ENCODE measurements at places on chromosomes 11 and 22.

GRCh38 chr22:47550524-47551430 is 788.3 kb downstream of the TBC1D22A start:
- no peak for DNase-seq

GRCh38 chr22:43571181-43571580 is 159.4 kb downstream of the MPPED1 start:
- no peak for DNase-seq

GRCh38 chr11:2687223-2687530 is 12.6 kb downstream of the KCNQ1OT1 start:
- DNase-seq, result no peak

GRCh38 chr22:36580371-36580770 is 51.4 kb upstream of the EIF3D start:
- no peak for DNase-seq

GRCh38 chr11:70915158-70915985 is 337.0 kb downstream of the SHANK2 start:
- no peak for DNase-seq

- DNase-seq, result no peak
Measured at GRCh38 chr11:120996973-120997372, 26.9 kb upstream of the TBCEL start.

DNA sequence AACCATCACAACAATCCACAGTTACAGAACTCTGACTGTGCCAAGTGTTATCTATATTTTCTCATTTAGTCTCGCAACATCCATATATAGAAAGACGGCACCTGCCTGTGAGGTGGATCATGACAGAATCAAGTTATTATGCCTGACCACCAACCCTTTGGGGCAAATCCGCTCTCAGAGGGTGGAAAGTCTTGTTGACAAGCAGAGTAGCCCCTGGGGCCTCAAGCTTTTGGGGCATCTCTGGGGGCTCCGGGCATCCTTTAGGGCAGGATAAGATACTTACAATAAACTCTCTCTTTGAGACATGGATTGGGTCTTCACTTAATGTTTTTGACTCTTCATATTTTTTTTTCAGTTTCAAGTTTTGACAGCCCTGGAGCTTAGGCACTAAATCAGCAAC is 150.5 kb upstream of the NAV2 start:
- no peak for DNase-seq

- no peak for DNase-seq
Measured at GRCh38 chr11:77065878-77066228, 918 bp upstream of the CAPN5 start.

DNA sequence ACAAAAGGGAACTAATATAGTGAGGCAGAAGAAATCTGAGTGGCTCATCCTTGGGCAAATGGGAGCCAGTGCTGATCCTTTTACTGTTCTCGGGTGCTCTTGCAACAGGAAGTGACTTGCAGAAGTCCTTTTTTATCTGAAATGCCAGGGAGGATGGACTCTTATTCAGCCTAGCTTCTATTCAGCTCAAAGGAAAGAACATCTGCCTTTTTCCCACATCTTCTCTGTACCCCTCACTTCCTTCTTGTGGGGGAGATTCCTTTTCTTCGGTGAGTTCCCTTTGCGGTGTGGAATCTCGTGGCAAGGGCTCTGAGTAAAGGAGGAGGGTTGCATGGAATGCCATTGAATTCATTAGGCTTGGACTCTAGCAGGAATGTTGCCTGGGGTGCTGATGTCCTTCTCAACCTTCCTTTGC is 76.2 kb downstream of the ZBTB16 start:
- no peak for DNase-seq

- no peak for DNase-seq
Measured at GRCh38 chr11:12001186-12001585, 7.2 kb downstream of the DKK3 start.

DNA sequence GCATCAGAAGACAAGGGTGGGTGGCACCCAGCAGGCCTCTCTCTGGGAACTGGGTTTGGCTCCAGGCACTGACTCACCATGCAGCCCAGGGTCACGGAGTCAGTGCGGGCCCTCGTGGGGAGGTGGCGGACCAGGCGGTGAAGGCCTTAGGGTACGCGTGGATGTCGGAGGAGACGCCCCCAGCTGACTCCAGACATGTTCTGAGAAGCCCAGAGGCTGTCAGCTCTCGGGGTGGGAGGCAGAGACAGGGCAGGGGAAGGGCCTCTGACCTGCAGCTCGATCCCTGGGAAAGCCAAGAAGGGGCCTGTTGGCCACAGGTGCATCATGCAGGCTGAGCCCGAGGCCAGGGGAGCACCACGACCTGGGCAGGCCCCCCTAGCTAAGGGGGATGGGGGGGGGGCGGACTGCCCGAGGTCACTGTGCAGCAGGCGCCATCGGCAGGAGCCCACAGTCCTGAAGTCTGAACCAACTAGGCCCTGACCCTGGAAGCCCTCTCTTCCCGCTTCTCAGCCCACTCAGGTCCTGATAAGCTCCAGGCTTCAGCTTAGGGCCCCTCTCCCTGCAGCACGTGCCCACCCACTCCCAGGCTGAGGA is 18.0 kb downstream of the MOB2 start:
- no peak for DNase-seq

- DNase-seq, result no peak
Measured at GRCh38 chr22:46414704-46415103, 79.2 kb downstream of the TRMU start.

- DNase-seq, result no peak
Measured at GRCh38 chr11:20559523-20560300, 39.7 kb upstream of the SLC6A5 start.

- DNase-seq, result peak; percentile 52
Measured at GRCh38 chr11:32706985-32707741, 87.3 kb downstream of the CCDC73 start.

GRCh38 chr22:47196881-47197772 is 434.7 kb downstream of the TBC1D22A start:
- no peak for DNase-seq

GRCh38 chr22:50072167-50072555 is 13.1 kb downstream of the MLC1 start:
- no peak for DNase-seq

DNA sequence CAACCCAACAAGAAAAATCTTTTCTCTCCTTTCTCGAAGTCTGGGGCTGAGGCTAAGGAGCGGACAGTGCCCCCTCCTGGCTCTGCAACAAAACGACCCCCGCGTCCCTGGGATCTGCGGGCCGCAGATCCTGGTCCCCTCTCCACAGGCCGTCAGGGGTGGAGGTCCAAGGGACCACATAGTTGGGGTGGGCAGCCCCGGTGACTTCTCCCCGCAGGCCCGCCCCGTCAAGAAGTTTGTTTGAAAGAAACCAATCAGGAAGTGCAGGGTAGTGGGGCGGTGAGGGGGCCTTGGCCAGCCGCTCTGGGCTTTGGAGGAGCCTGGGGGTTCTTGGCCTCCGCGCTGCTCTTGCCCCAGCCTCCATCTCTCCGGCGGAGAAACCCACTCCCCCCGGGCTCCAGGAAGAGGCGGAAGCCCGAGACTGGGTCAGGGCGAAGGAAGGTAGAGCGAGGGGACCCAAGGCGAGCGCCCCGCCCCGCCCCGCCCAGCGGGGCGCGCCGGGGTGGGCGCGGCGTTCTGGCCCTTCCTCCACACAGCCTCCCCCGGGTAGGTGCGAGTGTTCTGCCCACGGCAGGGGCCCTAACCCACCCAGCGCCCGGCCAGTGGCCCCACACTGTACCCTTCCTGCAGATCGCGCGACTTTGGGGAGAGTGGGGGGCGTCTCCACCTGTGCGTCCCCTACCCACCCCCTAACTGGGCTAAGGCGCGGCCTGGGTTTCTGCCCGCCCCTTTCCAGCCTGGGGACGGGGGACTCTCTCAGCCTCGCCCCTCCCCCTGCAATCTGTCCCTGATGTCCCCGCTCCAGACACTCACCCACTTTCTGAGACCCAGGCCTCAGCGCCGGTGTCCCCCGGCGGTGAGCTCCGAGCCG is 1.3 kb downstream of the TP53I11 start:
- DNase-seq, result peak; percentile 22

GRCh38 chr11:121191818-121192217 is 90.8 kb downstream of the TECTA start:
- DNase-seq, result no peak

- no peak for DNase-seq
Measured at GRCh38 chr11:114586797-114587196, 8.8 kb downstream of the NXPE4 start.
